NAMALWA (cell line): ENCODE measurements at places on chromosomes 12 and 14.
A peak's percentile ranks its signal among the peaks of the same experiment; 100 is the strongest.

- no peak for DNase-seq
Observed at GRCh38 chr14:61586544-61587055, 108.7 kb upstream of the HIF1A start.

- no peak for DNase-seq
Observed at GRCh38 chr14:81989211-81989610, 455.6 kb upstream of the SEL1L start.

GRCh38 chr14:106564058-106564643, 1037.8 kb downstream of the TMEM121 start:
- peak; percentile 69 for DNase-seq

DNA sequence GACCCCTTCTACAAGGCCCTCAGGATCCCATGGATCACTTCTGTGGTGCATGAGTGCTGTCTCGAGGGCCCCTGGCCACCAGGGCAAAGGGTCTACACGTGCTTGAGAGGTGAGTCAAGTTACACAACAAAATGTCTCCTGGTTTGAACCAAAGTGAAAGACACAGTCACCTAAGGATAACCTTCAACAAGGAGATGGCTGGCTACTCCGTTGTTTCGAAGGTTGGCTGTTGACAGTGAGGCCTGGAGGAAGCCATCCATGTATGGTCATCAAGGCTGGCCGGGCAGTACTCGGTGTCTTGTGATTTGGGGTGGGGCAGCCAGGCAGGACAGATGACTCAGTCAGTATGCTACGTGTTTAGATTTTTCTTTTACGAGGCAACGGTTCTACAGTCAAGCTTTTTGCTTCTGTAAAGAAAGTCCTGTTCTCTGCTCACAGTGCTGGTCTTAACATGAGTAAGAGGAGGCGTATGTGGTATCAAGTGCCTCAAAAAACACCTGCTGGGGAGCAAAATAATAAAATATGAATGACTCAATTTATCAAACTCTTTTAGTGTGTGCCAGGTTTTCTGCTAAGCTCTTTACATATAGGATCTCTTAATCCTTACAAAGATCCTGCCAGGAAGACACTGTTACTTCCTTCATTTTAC, 18.0 kb upstream of the NT5DC3 start:
- DNase-seq = no peak

DNA sequence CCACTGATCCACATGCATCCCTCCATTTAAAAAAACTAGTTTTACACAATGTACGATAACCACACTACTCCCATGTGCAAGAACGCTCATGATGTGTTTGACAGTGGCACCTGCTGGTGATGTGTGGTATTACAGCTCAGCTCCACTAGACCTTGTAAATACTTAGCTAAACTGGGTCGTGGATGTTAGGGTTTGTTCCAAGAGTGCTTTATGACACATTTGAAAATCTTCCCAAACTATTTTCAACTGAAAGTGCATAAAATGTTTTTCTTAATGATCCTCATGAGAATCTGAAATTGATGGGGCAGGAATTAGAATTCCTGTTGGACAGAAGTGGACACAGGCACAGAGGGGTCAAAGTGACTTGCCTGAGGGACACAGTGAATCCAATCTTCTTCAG, 99.2 kb downstream of the SCARB1 start:
- peak; percentile 74 for DNase-seq

GRCh38 chr12:76836633-76837032, 42.2 kb downstream of the CSRP2 start:
- no peak for DNase-seq

GRCh38 chr14:50362764-50363713, 33.6 kb downstream of the CDKL1 start:
- peak; percentile 17 for DNase-seq

DNA sequence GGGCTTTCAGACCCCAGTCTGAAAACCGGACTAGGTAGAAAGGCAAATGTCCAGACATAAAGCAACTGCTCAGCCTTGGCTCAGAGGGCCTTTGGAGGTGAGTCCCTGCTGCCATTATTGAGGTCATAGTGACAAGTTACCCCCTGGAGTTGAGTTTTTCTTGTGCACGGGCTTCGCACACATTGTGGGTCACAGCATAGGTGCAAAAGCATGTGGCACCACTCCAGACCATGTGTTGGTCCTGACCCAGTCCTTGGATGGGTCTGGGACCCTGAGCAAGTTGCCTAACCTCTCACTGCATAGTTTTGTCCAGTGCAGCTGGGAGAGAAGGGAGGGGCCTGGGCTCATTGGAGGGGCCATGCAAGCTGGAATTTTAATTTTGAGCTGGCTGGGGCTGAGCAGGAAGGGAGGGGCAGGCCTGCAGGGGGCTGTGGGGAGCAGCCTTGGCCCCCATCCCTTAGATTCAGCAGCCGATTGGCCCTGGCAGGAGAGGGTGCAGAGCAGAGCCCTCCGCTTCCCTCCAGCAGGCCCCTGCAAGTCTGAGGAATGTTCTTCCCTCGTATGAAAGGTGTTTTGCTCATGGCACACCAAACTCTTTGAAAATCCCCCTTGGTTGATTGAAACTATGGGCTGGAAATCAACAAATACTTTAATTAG, 4.2 kb upstream of the KRT5 start:
- no peak for DNase-seq

DNA sequence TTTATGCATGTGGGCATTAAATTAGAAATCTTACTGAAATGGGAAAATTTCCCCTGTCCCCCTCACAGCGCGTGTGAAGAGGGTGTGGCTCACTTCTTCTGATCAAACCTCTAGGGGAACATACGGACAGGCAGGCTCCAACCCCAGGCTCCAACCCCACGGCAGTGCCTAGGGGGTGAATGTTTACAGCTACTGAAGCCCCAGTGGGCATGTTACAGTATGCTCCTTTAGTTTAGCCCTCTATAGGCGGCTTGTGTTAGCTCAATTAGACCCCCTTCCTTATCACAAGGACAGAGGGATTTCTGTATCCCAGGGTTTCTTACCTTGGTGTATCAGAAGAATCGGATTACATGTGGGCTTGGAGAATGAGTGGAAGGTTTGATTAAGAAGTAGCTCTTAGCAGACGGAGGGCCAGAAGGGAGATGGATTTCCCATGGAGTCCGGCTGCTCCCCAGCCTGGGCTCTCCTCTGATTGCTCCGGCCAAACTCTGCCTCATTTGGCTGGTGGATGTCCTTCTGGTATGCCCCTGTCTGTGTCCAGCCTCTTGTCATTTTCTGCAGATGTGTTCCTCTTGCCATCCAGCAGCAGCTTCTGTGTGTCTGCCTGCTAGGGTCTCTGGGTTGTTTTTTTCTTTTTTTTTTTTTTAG, 223.7 kb downstream of the TMTC2 start:
- no peak for DNase-seq

DNA sequence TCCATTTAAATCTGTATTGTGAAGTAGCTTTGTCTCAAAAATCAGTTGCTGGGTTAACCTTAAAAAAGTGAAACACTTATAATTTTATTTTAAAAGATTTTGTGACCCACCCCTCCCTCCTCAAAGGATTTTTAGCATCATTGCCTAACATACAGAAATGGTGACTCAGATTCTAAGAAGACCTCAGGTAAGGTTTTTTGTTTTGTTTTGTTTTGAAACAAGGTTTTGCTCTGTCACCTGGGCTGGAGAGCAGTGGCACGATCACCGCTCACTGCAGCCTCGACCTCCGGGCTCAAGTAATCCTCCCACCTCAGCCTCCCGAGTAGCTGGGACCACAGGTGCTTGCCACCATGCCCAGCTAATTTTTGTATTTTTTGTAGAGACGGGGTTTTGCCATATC, 74.2 kb downstream of the GNS start:
- no peak for DNase-seq

DNA sequence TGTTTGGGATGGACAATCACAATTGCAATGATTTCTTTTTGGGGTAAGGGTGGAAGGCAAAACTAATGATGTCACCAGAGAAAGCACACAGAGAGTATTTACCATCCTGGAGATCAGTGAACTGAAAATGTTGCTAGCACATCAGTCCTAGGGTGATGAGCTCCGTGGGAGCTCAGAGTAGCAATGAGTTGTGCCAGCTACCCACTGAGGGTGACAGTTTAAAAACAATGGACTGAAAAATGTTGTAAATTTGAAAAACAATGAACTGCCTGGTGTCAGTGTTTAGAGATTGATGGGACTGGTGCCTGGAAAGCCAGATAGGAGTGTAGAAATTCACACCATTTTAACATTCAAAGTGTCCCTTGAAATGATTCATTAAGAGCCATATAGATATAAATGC, 198.5 kb downstream of the ATP23 start:
- no peak for DNase-seq

- DNase-seq = no peak
Observed at GRCh38 chr14:96189281-96189711, 15.3 kb upstream of the BDKRB2 start.

GRCh38 chr14:98510392-98510791, 761.6 kb downstream of the BCL11B start:
- DNase-seq = no peak
